Stimulated activated CD4-positive, alpha-beta T cell treated with anti-CD3 and anti-CD28 coated beads, TNF-alpha, amount 100 ng/mL, for 1 hour (primary cell): ENCODE measurements at places on chromosomes 16 and 17.

DNA sequence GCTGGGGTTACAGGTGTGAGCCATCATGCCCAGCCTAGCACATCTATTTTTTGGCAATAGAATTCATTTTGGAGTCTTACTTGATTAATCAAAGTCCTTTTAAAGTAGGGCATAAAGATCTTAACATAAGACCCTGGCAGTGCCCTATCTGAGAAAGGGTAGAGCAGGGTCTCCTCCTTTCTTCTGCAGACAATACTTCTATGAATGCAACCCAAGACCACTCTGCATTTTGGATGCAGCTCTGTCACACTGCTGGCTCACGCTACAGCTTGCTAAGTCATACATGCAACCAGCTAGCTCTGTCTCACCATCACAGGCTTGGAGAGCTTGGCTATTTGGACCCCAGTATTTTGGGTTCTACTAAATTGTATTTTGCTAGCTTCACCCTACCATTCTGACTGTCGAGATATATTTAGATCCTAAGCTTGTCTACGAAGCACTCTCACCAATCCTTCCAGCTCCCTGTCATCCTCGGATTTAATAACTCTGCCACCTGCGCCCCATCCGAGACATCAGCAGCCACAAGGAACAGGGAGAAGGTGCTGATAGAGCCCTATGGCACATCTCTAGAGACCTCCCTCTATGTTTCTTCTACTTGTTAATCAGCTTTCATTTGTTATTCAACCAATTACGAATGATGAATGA, 45.1 kb downstream of the RBFOX3 start:
- DNase-seq, result no peak

GRCh38 chr17:7651097-7651664, 455 bp downstream of the ATP1B2 start:
- no peak for DNase-seq

GRCh38 chr16:74033441-74033995, 263.1 kb upstream of the PSMD7 start:
- no peak for DNase-seq

DNA sequence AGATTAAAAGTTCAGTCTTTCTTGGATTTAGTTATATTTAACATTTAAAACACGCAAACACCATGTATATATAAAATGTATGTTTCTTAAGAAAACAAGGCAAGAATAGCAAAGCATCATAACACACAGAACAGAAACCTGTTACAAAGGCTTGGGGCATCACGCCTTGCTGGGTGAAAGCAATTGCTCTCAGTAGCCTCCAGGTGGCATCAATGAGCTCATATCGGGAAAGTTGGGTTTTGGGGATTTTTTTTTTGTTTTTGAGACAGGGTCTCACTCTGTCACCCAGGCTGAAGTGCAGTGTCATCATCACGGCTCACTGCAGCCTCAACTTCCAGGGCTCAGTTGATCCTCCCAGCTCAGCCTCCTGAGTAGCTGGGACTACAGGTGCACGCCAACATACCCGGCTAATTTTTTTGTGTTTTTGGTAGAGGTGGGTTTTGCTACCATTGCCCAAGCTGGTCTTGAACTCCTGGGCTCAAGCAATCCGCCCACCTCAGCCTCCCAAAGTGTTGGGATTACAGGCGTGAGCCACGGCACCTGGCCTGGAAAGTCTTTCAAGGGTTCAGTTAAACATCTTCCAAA, 56.9 kb downstream of the CYB5D2 start:
- no peak for DNase-seq

- DNase-seq, result no peak
Observed at GRCh38 chr16:60748366-60748765, 1287.9 kb downstream of the CDH8 start.

DNA sequence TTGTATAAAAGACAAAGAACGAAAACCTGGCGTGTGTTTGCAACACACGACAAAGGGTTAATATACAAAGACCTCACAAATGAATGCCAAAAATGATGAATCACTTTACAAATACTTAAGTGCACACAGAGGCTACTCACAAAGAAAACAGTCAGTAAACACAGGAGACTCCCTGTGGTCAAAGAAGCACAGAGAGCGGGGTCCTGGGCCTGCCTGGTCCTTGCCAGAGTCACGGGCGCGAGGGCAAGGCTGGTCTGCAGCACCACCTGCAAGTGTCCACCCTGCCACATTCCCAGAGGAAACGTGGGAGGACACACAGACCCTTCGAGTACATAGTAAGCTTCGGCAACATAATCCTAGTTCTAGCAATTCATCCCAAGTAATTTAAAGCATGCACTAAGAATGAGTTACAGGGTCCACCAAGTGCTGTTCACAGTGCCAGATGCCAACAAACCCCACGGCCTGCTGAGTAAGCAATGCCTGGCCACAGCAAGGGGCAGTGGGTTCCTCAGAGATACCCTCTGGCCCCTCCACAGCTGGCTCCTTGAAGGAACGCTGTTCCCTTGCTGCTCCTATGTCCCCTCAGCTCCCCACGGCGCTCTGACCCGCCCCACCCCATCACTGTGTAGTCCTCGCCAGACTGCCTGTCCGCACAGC, 24.6 kb upstream of the FAAP100 start:
- DNase-seq, result no peak

DNA sequence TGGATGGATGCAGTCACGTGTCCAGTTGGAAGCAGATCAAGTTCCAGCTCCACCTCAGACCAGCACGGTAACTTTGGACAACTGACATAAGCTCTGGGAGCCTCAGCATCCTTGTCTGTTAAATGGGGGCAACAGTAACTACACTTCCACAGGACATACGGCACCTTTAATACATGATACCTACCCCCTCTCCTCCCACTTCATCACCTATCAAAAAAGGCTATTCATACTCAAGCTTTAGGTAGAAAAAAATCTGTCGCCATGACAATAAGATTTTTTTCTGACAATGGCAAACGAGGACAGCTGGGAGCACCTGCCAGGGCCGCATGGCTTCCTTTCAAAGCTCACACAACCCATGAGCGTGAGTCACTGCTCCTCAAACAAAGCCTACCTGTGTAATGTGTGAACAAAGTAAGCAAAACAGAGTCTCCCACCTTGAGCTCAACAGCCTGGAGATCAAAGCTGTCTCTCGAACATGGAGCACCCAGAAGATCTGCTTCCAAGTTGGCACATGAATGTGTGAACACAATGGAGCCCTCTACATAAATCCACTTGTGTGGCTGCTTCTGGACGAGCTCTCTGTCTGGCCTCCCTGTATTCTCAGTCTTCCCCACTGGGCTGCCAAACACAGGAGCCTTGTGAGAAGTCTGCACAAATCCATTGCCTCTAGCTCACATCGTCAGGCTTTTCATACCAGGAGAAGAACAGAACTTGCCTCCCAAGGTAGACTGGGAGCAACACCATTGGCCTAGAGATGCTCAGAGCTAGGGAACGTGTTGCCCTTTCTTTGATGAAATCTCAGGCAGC, 459.7 kb downstream of the SOX9 start:
- DNase-seq, result no peak

GRCh38 chr16:48611329-48612137, 1.6 kb upstream of the N4BP1 start:
- DNase-seq, result peak; percentile 53

DNA sequence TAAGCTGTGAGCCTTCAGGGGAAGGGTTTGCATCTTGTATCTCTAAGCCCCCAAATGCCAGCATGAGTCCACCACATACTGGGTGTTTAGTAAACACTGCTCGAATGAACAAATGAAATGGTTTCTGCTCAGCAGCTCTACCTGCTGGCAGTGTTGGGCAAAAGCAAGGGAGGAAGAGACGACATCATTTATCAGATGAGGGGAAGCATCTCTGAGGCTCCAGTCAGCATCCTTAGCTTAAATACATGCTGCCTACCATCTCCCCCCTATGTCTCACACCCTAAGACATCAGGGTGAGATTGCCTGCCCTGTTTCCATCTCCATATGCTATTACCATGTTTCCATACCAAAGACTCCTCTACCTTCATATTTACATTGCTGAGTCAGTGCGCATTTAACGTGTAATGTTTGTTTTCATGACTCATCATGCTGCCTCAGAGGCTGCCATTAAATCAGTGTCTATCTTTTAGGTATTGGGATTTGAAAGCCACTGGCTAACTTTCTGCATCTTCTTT, 379.8 kb downstream of the UTP18 start:
- peak; percentile 2 for DNase-seq

DNA sequence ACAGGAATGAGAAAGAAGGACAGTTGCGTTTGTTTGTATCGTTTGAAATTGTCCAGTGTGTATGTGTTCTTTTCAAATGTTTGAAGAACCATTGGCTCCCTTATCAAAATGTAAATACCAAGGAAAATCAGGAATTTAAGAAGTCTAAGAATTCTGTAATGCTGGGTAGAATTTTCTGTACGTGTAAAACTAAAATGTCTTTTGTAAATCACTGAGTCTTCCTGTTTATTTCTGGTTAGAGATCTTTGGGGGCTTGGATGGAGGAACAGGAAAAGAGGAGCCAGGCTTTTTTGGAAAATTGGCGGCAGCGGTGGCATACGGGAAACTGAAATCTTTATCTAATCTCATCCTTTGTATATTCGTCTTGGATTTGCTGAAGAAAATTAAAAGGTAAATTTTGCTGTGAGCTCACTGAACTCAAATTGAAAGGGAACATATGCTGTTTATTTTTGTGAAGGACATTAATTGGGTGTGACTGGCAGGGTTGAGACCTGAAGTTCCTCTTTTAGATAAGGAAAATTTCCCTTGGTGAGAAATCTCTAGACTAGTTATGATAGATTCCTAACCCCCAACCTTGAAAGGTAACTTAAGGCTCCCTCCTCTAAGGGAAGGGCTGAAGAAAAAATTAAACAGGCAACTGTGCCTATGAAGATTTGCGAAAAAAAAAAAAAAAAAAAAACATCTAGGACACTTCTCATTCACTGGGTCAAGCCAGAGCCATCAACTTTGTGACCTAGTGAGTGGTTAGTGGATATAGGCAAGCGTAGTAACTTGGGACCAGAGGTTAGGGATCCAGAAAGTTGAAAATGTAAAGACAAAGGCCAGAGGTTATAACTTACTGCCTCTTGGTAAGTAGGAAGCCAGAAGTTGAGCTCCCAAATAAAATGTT, 10.8 kb downstream of the TAT start:
- DNase-seq, result no peak

DNA sequence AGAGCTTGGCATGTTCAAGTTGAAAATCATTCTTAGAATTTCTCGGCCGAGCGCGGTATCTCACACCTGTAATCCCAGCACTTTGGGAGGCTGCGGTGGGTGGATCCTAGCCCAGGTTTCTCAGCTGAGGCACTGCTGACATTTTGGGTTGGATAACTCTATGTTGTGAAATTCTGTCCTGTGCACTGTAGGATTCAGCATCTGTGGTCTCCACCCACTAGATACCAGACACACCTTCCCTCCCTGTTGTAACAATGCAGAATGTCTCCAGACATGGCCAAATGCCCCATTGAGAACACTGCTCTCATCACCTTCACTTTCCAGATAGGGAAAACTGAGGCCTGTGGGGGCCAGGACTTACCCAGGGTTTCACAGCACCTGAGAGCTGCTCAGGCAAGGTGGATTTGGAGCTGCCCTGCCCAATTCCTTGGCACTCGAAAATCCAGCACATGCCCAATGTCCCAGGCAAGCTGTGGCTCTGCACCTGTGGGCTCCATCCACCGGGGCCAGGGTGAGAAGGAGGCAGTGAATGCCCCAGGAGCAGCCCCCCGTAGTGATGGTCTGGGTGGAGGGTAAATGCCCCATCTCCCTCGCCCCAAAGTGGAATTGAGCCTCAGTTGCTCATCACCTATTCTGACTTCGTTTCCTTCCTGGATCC, 20.2 kb upstream of the TVP23A start:
- no peak for DNase-seq

DNA sequence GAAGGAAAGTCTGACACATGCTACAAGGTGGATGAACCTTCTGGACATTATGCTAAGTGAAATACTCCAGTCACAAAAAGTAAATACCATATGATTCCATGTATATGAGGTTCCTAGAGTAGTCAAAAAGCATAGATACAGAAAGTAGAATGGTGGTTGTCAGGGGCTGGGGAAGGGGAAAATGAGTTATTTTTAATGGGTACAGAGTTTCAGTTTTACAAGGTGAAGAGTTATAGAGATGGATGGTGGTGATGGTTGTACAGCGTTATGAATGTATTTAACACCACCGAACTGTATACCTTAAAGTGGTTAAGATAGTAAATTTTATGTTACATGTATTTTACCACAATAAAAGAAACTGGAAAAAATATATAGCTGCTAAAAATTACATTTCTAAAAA, 17.9 kb downstream of the RAD51D start:
- no peak for DNase-seq

DNA sequence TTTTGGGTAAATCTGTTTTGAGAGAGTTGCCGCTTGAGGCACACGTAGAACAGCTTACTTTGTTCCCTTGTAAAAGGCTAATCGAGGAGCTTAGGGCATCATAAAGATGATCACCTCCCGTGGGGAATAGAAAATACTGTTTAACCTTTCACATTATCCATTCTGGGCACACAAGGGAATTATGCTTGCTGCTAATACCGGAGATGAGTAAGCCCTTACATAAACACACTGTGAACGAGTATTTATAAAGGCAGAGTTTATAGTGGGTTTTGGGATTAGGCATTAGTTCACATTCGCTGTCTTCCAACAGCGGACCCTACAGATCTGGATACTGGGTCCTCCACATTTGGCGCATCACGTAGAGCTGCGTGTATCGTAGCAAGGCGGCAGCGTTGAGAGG, 51.2 kb upstream of the CNTNAP4 start:
- no peak for DNase-seq

GRCh38 chr16:23869052-23869451, 33.3 kb downstream of the PRKCB start:
- DNase-seq, result no peak

DNA sequence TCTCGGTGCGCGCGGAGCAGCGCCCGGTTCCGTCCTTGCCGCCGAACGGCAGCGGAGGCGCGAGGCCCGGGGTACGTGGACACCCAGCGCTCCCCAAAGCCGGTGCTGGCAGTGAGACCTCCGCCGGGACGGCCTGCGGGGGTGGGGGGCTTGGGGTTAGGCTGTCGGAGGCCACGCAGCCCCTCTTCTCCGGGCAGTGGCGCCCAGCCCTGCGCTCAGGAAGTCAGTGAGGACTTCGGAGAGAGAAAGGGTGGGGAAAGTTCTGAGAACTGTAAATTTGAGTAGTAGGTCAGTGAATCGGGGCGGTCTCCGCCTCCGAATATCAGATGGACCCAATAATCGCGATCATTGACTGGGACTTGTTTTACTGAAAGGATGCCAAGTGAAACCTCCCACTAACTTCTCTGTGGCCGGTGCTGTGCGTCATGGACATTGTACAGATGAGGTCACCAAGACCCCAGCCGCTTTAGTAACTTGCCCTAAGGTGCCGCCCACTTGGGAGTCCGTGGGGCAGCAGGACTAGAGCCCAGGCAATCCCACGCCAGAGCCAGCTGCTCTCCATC, 468 bp downstream of the IL4R start:
- DNase-seq, result no peak

DNA sequence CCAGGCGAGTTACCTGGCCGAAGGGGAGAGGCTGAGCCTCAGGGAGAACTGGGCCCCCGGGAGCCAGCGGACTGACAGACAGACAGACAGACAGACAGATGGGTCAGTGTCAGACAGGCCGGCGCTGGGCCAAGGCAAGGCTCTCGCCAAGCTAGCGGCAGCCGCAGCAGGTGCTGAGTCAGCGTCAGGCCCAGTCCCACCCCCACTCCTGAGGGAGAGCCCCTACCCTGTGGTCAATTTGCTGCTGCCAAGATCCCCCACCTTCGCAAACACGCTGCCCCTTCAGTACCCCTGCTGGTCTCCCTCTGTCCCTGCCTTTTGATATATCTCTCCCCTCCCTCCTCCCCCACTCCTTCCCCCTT, 1.5 kb downstream of the FGF11 start:
- DNase-seq, result no peak
